ENCODE measurements at places on chromosomes 6 and 20.

DNA sequence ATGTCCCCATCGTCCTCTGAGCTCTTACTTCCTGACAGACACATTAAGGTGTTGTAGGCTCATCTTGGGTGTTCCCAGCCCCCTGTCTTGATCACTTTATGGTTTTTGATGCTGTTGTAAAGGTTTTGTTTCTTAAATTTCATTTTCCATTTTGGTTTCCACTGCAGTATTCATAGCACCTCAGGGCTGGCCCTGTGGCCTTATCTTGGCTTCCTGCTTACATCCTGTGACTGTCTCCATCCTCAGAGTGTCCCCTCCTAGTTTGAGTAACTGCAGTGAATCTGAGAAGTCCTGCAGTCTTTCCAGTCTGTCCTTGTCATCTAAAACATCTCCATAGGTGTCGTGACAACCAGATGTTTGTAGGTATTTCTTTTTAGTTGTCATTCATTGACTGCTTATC is 50.9 kb downstream of the JARID2 start:
- DNase-seq, result no peak

GRCh38 chr6:28449056-28449455 is 5.8 kb upstream of the ZSCAN23 start:
- DNase-seq, result no peak

DNA sequence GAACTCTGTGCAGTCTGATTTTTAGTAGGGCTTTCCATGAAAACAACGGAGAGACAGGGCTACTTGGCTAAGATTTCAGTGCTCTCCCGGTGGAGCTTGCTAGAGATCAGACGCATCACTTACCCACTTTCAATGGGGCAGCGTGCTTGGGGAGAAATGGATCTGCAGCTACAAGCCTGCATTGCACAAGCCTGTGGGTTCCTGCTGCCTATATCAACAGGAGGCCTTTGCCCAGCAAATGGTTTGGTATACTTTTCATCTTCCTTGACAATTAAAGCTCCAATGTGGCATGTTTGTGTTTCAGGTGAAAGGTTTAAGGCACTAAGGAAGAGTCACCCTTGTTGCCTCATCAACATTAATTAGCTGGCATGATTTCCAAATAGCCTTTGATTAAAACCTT is 136.0 kb upstream of the FOXQ1 start:
- DNase-seq, result no peak

- DNase-seq, result no peak
Observed at GRCh38 chr20:17856024-17856564, 112.5 kb downstream of the SNX5 start.

DNA sequence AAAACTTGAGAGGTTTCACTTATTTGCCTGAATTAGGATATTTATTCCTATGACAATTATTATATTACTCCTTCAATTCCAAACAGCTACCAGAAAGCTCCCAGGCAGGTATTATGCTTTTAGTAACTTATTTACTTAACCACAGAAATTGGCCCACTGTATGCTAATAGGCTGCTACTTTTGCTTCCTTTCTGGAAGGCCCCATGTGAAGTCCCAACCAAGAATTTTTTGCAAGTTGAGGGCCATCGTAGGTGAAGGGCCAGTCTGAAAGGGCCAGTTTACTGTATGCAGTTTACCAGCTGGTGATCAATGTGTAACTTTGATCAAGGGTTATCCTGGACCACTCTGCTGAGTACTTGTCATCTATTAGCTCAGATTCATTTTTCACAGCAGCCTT is 45.0 kb downstream of the EDN1 start:
- no peak for DNase-seq

DNA sequence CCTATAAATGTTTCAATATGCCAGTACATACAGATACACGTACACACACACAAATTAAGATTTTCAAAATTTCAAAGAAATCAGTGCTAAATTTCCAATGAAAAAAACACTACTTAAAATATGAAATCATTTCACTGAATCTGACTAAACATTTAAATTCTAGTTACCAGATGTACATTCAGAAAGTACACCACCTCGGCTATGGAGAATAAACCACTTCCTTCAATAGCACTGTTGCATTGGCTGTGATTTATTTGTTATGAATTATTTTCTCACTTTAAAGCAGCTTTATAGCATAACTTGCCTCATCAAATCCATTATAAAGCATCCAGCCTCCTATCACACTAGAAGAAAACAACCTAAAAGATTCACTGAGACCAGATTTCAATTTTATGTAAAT is 36.6 kb downstream of the HBS1L start:
- DNase-seq, result no peak

DNA sequence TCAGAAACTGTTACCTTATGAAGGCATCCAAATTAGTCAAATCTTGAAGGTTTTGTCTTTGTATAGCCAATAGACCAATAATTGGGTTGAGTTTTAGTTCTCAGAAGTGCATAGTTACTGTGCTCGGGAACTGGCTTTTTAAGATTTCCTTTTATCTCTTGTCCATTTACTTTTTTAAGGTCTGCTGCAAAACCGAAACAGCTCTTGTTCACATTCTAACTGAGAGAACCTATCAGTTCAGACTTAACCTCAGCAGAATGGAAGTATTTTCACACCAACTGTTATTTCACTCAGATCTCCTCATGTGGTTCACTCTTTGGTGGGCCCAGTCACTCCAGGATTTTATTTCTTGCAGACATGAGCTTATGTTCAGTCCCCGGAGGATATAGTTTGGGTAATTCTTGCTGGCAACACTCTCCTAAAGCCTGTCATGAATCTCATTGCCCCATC is 55.5 kb downstream of the TPBG start:
- DNase-seq, result no peak

DNA sequence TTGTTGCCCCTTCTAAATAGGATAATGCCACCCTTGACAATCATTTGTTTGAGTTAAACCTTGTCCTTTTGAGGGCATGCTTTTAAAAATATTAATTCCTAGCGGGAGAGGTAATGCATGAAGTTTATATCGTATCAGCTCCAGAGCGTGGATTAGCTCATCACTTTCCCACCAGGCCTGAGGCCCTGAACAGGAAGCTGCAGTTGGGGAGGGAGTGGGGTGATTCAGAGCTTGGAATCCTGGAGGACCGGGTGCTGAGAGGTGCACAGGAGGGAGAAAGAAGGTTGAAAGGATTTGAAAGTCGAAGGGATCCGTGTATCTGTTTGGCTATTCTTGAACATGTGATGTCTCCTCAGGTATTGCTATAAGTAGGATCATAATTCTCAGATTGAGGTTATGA is 25.0 kb downstream of the ZDHHC14 start:
- no peak for DNase-seq

GRCh38 chr6:44701637-44702101 is 314.2 kb downstream of the CDC5L start:
- DNase-seq, result no peak

- DNase-seq, result no peak
Observed at GRCh38 chr6:90450268-90450953, 136.5 kb downstream of the MAP3K7 start.

GRCh38 chr20:32792731-32793458 is 26.9 kb upstream of the MAPRE1 start:
- no peak for DNase-seq

DNA sequence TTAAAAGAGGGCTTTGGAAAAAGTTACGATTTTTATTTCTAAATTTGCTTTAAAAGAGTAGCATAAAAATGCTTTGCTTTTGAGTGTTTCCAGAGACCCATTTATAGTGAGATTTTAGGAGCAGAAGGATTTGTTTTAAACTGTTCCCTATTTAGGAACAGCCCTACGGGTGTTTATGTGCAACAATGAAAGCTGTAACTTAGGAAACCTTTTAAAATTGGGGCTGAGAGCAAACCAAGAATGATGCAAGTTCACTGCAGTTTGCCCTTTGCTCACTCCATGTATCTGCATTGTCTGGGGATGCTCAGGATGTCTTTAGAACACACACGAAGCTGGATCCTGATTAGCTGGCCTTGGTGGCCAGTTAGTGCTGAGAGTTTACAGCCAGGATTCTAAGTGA is 40.9 kb downstream of the GHRH start:
- DNase-seq, result peak; percentile 59

DNA sequence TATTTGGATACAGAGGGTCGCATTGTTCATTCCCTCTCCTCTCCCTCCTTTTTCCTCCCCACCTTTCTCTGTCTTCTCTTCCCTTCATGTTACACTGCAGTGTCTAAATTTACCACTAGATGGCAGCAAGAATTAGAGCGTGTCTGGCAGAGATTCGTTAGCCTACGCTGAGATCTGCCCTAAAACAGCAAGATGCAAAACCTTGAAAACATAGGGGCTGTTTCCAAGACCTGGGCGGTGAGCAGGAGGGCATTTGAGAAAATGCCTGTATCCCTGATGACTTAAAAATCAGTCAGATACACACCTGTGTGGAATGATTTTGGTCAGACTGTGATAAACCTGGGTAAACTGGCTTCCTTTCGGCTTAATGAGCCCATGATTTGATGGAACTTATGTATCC is 101.5 kb upstream of the ISM1 start:
- peak; percentile 62 for DNase-seq

All from NCI-H1930 (cell line).